ENCODE measurements at places on chromosomes 7 and 10. TPM values are rescaled to one million over a fixed set of nuclear protein-coding genes. Genes with fewer than 3 reads are reported as not detected.

ASB4 gene
- 0.85 TPM for total RNA-seq

TMEM140 gene
- 5.6 TPM for total RNA-seq

GLI3 gene
- total RNA-seq = 1.6 TPM

MMP21 gene
- total RNA-seq = not detected

MUC12 gene
- total RNA-seq = 5.1 TPM

FAM171A1 gene
- total RNA-seq = 21.5 TPM
